Cardiac fibroblast (primary cell): ENCODE measurements at places on chromosomes 4 and X.

GRCh38 chr4:100889898-100890297, 372.1 kb upstream of the EMCN start:
- no peak for DNase-seq

DNA sequence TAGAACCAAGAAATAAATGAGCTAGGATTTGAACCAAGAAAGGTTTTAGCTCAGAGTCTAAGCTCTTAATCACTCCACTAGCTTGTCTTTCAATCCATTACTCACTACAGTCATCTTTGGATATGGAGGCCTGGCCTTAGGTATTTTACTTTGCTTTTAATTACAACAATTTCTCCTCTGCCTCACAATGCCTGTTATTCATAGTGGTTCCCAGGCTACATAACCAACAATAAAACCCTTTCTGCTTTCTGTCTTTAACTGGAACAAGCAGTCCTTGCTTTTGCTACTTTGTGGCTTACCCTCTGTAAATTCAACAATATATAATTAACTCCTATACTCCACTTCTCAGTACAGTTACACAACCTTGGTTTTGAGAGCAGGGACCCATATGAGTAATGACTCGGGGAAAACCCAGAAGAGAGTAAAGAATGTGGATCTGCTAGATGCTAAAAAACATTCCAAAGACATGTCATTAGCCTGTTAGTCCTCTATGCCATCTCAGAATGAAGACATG, 94.7 kb upstream of the NAP1L5 start:
- peak; percentile 76 for DNase-seq

- DNase-seq, result no peak
Observed at GRCh38 chr4:16537926-16538325, 311.7 kb upstream of the TAPT1 start.

- DNase-seq, result peak; percentile 54
Observed at GRCh38 chrX:13215729-13216128, 104.1 kb downstream of the ATXN3L start.

DNA sequence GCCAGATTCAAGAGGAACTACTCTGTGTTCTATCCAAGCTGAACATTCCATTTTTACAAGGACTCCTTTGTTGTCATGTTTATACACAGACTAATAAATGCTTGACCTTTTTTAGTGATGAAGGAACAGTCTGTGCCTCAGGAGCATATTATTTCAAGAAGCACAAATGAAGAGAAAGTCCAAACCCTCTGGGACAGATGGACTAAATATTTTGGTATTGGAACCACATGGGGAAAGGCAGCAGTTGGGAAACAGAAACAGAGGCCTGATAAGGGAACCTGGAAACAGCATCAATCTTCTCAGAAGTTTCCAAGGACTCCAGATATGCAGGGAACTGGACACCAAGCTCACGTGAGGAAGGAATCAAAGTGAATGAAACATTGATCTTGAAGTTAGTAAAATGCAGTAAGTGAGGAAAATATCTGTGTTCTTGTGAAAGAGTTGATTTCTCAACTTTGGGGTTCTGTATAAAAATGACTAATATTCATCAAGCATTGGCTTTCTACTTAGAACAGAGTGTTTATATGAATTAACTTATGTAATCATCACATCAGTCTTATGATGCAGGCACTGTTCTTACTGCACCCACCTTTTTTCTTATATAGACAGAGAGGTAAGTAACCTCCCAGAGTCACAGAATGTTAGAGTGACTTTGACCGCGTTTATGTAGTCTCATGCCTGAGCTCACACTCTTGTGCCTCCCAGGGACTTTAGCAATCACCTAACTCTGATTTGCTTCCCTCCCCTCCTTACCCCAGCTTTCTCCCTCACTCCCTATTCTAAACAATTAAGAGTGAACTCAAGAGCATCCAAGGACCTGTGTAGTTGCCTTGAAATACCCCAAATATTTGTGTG, 148.9 kb upstream of the JADE1 start:
- DNase-seq, result peak; percentile 68

DNA sequence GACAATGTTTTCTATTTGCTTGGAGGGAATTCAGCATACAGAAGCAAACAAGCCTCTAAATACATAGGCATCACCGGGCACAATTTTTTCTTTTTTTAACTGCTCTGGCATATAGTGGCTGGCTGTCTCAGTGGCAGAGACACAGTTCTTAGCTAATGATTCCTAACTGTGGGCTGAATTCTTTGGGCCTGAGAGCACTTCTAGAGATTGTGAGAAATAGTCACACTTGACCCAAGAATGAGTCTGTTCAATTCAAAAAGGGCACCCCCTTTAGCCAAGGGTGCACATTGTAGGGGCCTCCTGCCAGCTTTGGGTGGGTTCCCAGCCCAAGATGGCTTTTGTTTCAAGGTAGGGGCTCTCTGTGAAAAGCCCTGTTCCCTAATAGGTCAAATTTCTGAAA, 345.7 kb downstream of the ARHGAP10 start:
- DNase-seq, result no peak

GRCh38 chrX:2690856-2691542, at the start of gene CD99:
Gene CD99 (plus strand): TSS chrX:2691295. CDS start chrX:2691361, 66 bp downstream.
- peak; percentile 95 for DNase-seq

GRCh38 chrX:50161127-50161526, 39.7 kb downstream of the AKAP4 start:
- no peak for DNase-seq

DNA sequence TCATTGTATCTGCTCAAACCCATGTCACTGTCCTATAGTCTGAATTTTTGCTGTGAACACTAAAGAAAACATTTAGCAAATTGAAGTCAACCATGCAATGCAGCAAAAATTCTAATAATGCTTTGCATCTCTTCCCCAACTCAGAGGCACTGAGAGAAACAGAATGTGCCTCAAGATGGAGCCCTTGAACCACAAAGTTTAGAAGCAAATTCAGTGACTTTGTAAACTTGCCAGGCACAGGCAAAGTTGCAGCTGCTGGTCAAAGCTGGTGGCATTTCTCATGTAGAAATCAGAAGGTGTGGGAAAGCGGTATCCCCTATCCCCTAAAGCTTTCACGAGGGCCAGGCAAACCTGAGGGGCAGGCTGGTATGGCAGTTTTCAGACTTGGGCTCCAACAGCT, 121.7 kb upstream of the DIPK2B start:
- peak; percentile 87 for DNase-seq

DNA sequence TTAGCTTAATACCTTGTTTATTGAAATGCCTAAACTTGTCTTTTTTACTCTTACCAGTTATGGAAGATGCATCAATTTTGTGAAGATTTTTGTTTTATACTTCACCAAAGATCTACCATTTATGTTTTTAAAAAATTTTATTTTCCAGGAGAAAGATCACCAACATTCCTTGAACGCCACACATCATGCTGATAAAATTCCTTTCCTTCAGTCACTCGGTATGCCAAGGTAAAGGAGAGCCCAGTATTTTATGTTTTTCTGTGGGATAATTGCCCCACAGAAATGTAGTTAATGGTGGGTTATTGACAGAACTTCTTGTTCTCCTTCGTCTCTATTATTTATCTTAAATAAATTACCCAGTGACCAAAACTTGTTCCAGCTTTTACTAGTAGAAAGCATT, 217.0 kb downstream of the GC start:
- no peak for DNase-seq

GRCh38 chrX:9864011-9864410, 77.8 kb downstream of the SHROOM2 start:
- DNase-seq, result no peak

- DNase-seq, result no peak
Observed at GRCh38 chrX:47637546-47638195, 7.9 kb upstream of the CFP start.

DNA sequence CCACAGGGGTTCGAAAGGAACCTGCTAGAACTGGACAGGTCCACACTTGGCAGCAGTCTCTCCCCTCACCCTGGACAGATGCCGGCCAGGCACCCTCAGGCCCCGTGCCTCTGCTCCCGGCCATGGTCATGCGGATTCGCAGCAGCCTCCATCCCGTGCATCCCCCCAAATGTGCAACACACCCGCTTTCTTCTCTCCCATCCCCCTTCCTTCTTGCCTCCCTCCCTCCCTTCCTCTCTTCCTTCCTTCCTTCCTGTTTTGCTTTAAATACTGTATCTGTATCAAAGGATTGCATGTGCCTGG, 35.0 kb upstream of the HMX1 start:
- no peak for DNase-seq

GRCh38 chrX:135264206-135264605, 12.3 kb downstream of the ETDA start:
- DNase-seq, result no peak

DNA sequence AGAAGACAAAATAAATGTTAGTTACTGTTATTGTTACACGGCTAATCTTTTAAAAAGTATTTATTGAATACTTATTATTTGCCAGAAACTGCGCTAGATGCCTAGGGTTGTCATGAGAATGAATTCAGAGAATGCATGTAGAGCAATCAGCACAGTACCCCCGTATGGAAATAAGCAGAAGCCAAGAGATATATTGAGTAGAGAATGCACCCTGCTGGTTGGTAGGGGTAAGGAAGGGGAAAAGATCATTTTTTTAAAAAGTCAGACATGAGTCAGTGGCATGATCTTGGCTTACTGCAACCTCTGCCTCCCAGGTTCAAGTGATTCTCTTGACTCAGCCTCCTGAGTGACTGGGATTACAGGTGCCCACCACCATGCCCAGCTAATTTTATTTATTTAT, 13.1 kb upstream of the DRP2 start:
- DNase-seq, result peak; percentile 67

GRCh38 chr4:84957514-84958420, 8.7 kb downstream of the WDFY3 start:
- no peak for DNase-seq

DNA sequence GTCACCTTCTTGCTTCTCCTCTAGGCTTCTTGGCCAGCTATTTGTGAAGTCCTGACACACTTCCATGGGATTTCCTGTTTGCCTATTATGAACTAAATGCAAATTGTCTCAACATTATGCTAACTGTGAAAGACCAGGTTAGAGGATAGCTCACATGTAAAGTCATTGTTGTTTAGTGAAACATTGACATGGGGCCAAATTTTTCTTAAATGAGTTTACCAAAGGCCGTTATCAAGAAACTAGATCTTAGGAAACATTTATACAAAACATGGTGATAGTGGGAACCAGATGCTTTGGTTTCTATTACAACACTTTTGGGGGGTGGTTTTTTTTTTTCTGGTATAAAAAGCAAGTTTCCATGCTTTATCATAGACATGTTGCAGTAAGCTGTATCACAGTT, 466.8 kb upstream of the FAM241A start:
- DNase-seq, result peak; percentile 59

- DNase-seq, result no peak
Observed at GRCh38 chrX:74434336-74434735, 13.0 kb downstream of the SLC16A2 start.

DNA sequence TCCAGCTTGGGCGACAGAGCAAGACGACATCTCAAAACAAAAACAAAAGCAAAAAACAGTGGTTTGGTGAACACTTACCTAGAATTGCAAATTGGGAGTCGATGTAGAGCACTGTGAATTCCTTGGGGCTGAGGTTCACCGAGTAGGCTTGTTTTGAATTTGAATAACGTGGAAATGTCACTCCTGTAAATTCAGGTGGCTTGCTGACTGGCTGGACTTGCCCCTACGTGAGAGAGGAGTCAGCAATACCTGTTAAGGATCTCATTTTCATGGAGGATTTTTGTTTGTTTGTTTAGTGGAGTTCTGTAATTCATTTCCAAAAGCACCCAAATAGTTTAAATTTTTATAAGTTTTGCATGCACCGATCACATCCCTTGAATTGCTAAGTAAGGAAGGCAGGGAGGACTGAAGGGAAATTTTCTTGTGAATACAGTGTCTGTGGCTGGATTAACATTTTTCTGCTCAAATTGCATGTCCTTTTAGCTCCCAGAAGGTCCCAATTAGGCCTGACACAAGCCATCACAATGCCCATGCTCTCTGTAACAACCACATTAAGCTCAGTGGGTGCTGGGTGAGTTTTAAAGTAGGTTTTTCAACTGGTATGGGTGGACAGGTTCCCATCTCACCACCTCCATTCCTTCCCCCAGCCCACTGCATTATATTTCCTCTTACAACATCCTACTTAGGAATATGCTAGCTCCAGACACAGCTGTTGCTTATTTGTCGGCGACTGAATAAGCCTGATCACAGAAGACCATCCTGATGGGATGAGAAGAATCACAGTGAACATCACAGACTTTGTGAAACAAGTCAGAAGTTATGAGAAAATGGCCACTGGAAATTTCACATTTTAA, 58.5 kb upstream of the TTC29 start:
- DNase-seq, result no peak

DNA sequence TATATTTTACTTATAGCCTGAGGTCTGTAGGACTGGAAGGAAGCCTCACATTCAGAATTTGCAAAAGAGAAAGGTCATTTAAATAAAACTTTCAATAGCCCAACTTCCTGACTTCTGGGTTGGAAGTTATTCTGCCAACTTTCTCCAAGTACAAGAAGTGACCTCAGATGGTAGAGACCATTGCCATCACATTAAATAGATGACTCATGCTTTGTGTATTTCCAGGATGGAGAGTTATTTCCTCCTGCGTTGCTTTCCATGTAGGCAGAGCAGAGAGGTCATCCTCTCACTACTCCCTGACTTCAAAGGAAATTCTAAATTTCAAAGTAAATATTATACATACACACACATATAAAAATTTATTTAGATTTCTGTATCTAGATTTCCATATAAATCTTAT, 73.0 kb upstream of the NR3C2 start:
- DNase-seq, result peak; percentile 62

GRCh38 chr4:142158980-142159379, 522.6 kb downstream of the IL15 start:
- DNase-seq, result no peak

GRCh38 chr4:174047363-174047762, 236.1 kb downstream of the FBXO8 start:
- DNase-seq, result no peak

GRCh38 chr4:8238515-8239053, 31.0 kb upstream of the HTRA3 start:
- DNase-seq, result no peak

DNA sequence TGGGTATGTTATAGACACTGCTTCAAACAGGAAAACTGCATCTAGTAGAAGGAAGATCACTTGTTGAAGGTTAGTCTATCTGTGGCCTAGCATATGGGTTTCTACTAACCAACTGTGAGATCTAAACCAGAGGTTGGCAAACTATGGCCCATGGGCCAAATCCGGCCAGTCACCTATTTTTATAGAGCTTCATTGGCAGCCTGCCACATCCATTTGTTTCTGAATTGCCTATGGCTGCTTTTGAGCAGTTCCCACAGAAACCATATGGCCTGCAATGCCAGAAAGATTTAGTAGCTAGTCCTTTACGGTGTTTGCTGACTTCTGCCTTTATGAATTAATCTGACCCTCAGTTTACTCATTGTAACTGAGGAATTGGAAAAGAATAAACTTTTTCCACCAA, 71.1 kb downstream of the MID1 start:
- DNase-seq, result no peak

DNA sequence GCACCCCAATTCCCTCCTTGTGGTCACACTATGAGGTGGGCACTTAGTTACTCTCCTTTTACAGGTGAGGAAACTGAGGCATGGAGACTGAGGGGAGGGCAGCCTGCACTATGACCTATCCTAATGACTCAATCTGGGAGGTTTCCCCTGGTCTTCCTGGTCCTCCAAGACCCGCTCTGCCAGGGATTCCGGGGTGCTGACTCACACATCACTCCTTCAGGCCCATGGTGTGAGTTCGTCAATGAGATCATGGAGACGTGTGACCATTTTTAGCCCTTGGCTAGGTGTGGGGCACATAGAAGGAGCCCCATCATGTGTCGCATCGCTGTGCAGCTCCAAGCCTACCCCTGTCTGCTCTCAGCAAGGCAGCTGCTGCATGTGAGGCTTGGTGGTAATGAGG, 32.4 kb upstream of the BCOR start:
- DNase-seq, result peak; percentile 68
